Thoracic aorta (tissue), 2 donors: ENCODE measurements at places on chromosomes 3 and 15.
A peak's percentile ranks its signal among the peaks of the same experiment; 100 is the strongest.

DNA sequence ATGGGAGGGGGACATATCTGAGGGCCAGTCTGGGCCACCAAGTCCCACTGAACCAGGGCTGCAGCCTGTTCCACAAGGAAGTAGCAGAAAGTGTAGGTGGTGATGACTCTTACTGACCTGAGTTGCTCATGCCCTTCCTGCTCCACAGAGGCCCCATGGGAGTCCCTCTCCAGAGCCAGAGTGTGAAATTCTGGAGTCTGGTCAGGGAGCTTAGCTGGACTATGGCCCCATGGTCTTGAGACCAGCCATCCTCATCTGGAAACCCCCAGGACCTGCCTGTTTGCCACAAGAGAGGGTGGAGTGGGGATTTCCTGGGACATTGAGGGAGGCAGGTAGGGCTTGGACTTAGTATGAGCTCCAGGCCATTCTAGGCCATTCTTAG is 3.0 kb downstream of the SPINT1 start:
- no peak for DNase-seq

- DNase-seq: no peak
Observed at GRCh38 chr3:8632402-8633237, 12.0 kb downstream of the SSUH2 start.

DNA sequence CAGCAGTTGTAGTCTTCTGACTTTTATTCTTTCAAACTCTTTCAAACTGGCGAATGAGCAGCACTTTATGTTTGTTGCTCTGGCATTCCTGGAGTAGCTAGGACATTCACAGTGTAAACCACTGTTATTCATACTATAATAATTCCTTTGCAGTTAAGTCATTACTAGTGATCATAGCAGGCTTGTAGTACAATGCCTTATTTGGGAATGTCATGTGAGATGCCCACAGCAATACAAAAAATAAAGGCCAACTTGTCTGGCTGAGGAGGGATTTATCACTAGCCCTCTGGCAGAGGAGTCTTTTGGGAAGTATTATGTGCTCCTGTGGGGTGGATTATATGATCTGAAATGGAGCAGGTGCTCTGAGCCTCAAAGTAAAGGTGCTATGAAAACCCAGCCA is 197.2 kb downstream of the VGLL3 start:
- DNase-seq: no peak

DNA sequence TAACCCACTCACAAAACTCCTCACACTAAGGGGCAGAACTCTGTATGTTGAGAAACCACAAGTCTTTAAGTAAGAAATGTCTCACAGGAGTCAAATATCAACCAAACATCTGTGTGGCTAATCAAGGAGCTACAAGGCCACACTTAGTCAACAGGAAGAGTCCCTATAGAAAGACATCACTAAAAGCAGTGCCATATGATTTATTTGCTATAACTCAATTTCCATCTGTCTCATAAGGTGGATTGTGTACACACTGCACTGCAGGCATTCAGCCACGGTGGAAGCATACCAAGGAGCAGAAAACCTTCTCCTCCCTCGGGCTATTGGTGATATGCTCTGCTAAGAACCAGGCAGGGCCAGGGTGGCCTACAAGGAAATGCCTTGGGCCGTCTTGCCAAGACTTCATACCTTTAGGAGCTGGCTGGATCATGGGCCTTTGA is 197.6 kb upstream of the CFAP20DC start:
- DNase-seq: no peak

- no peak for DNase-seq
Observed at GRCh38 chr15:78828920-78829319, 17.7 kb upstream of the ADAMTS7 start.

GRCh38 chr3:124648551-124648950 is 81.7 kb upstream of the UMPS start:
- DNase-seq: no peak

DNA sequence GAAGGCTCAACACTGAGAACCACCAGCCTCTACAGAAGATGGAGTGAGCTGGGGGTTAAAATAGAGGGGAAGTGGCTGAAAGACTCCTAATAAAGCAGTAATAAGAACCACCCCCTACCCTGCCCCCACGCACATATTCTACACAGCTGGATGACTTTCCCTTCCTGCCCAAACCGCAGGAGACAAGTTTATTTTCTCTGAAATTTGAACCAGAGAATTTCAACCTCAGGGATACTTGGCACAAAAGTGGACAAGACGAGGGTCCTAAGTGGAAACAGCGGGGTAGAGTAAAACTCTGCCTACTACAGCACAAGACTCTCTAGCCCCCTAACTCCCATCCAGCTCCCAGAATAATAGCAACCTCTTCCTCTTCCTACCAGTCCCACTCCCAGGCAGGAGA is 28.4 kb downstream of the USF3 start:
- DNase-seq: no peak

- DNase-seq: no peak
Observed at GRCh38 chr15:51971032-51971374, 575 bp downstream of the LEO1 start.

DNA sequence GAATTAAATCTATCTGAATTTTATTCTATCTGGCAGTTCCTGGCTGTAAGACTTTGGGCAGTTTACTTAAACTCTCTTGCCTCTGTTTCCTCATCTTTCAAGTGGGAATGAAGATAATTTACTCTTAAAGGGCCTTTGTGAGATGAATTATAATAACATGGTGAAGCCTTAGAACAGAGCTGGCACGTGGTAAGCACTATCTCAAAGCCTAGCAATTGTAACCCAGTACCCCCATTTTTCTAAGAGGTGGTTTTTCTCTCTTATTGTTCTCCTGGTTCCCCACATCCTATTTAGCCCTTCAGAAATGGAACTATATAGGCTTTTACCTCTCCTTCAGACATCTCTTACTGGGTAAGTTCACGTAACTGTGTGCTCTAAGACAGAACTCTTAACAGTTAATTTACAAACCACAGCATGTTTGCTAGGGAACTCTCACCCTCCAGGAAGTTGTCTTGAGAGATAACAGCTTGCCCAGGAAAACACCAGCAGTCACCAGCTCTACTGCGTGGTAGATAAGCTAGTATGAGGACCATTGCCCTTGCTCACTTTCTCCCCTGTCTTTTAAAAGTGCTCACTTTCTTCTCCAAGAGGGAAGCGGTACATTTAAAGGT is 12.3 kb upstream of the CRBN start:
- no peak for DNase-seq

- DNase-seq: no peak
Observed at GRCh38 chr3:140051019-140051957, 116.3 kb downstream of the CLSTN2 start.

DNA sequence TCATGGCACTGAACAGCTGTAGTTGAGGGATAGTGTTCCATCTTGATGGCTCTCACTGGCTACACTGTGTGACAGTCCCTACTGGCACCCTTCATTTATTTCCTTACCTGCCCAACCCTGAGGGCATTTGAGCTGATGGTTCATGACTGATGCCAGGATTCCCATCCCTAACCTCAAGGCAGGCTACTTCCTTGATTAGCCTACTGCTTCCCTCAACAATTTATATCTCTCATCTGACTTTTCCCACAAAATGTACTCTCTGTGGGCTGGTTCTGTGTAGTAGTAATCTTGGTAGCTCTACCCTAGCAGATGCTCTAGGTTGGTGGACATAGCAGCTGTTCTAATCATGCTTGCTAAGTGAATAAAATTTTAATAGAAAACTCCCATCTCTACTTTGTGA is 106.0 kb downstream of the THRB start:
- no peak for DNase-seq

DNA sequence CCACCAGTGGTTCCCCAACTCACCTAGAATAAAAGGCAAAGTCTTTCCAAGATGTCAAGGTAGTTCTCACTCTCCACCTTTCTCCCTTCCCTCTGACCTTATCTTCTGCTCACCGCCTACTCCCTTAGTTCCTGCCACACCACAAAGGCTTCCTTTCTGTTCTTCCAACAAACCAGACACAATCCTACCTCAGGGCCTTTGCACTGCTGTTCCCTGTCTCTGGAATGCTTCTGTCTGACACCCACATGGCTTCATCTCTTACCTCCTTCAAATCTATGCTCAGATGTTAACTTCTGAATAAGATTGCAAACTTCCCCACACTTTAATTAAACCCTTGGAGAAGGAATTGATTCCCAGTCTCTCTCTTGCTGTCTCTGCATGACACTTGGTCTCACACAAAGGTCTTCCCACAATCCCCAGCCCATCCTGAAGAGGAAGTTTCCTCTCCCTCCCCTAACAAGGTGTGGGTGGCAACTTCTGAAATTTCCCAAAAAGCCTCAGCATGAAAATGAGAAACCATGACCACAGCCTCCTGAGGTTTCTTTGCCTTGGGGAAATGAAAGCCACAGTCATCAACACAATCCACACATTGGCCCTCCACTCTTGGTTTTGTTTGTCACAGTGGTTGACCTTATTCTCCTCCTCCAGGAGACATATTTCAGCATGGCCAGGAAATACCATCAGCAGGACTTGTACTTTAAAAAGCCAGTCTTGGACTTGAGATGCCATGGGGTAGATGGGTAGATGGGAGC is 3.0 kb upstream of the RYK start:
- DNase-seq: no peak

GRCh38 chr3:194282436-194283122 is 68.5 kb downstream of the CPN2 start:
- DNase-seq: no peak

DNA sequence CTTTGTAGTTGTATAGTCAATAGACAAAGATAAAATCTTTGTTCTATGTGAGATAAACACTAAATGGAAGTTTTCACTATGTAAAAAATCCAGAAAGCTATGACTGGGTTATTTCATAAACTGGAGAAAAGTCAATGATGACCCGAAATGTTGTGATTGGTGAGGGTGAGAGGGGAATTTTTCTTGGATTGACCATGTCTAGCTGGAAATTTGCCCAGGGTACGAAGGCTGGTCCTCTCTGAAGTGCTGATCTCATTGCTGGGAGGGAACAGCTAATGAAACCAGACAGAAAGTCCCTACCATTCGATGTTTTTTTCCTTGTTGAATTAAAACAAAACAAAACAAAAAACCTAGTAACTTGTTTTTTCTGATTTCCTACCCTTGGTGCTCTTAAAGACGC is 14.3 kb downstream of the TPRG1 start:
- peak; percentile 4 for DNase-seq

DNA sequence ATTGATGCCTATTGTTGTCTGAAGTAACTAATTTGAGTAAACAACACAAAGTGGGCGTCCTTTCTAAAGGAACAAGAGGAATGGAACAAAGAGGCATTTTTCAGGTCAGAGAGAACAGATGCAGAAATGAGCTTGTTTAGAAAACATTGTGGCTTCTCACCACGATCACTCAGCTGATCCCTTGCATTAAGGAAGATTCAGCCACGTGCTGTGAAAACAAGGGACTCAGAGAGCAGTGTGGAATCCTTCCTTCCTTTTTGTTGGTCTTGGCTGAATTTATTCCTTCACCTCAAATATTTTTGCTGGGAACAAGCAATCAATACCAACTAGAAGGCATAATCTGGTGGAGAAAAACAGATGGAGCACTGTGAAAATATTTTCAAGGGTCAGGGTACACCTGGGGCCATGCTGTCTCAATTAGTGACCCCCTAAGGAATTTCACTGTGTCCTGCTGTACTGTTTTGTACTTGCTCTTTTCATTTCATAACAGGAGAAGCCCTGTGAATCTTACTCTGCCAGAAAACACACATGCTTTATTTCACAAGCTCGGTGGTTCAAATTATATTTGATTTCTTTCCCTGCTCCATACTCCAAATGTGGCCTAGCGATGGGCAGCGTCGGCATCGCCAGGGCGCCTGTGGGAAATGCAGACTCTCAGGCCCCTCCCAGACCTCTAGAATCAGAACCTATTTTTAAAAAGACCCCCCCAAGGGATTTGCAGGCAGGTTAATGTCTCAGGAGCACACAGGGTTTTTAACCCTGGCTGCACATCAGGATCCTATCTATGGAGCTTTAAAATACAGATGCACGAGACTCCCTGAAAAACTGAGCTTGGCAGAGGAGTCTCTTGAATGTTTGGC is 11.6 kb upstream of the SLC6A20 start:
- DNase-seq: no peak

DNA sequence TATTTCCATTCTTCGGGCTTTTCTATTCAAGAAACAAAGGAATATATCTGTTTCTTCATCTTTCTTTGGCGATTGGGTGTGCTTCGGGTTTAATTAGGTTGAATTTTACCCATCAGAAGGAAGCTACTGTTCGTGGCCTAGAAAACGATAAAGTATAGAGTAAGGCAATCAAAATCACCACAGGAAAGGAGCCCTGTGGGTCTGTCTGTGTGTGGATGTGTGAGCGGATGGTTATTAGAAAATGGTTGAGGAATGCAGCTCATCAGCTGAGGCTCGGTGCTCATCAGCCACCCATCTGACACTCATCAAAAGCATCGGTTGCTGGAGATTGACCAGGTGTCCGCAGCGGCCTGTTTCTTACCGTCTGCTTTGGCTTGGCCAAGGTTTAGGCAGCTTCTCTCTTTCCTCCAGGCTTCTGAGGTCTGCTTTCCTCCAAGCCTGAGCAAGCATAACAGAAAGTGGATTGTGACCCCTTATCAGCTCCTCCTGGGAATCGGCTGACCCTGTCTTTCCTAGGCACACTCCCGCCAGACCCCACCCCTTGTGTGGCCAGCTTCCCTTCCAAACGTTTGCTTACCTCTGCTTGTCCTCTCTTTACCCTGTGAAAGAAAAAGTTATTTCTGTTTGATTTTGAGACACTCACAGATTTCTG is 17.6 kb upstream of the ISLR start:
- no peak for DNase-seq

GRCh38 chr3:125260158-125260557 is 47.6 kb upstream of the SLC12A8 start:
- DNase-seq: no peak

GRCh38 chr3:172036541-172037215 is 2.7 kb upstream of the FNDC3B start:
- DNase-seq: no peak

- DNase-seq: no peak
Observed at GRCh38 chr15:50979041-50979440, 70.6 kb downstream of the AP4E1 start.

DNA sequence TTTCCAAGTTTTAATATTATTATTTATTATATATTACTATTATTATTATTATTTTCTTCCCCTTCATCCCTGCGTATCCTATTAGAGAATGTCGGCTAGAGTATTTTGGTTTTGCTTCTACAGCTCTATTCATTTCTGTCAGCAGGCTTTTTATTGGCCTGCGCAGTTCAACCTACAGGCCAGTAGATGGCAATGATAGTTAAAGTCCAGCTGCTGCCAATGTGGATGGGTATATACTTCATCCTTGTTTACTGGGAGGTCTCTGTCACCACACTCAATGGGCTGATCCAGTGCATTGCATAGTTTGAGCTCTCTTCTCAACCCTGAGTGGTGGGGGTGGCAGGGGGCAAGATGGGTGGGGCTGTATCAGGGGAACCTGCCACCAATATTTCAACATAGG is 799.8 kb downstream of the NSUN3 start:
- DNase-seq: no peak

DNA sequence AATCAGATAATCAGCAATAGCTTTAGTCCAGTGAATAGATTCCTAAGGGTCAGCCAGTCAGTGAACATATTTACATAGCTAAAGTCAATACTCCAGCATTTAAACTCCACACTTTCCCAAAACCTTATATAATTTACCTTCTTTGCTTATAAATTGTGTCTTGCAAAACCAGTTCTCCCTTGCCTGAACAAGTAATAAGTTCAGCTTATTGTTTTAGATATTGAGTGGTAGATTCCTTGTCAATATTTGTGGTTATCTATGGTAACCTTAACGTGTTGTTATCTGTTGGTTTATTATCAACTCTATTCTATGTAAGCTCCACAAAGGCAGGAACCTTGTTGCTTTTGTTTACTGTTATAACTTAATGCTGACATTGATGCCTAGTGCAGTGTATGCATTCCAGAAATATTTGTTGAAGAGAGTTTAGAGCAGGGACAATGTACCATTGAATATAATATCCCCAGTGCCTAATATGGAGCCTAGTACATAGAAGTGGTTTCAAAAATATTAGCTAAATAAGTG is 24.0 kb downstream of the PLSCR5 start:
- DNase-seq: no peak
